ENCODE measurements at places on chromosomes 12 and 14.

- DNase-seq = no peak
Observed at GRCh38 chr12:10374624-10375018, 15.2 kb downstream of the KLRK1 start.

- no peak for DNase-seq
Observed at GRCh38 chr12:11763760-11764520, 114.5 kb downstream of the ETV6 start.

DNA sequence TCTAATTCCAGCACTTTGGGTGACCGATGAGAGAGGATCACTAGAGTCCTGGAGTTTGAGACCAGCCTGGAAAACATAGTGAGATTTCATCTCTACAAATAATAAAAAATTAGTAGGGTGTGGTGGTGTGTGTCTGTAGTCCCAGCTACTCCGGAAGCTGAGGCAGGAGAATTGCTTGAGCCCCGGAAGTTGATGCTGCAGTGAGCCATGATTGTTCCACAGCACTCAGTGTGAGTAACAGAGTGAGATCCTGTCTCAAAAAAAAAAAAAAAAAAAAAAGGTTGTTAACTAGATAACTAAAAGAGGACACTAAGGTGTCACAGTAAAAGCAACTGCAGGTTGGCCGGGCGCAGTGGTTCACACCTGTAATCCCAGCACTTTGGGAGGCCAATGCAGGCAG lies 121.3 kb upstream of the MAX start:
- no peak for DNase-seq

DNA sequence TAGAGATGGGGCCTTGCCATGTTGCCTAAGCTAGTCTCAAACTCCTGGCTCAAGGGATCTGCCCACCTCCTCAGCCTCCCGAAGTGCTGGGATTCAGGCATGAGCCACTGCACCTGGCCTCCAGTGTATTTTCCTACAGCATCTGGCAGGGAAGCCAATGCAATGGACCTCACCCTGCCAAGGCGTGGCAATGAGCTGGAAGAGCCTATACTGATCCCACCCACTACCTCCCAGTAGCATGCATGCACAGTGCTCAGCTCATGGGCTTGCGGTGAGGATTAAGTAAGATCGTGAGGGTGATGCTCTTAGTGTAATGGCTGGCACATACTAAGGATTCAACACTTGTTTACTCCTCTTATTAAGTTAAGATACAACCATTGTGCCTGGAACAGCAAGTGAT lies 69.7 kb downstream of the PHLDA1 start:
- no peak for DNase-seq

DNA sequence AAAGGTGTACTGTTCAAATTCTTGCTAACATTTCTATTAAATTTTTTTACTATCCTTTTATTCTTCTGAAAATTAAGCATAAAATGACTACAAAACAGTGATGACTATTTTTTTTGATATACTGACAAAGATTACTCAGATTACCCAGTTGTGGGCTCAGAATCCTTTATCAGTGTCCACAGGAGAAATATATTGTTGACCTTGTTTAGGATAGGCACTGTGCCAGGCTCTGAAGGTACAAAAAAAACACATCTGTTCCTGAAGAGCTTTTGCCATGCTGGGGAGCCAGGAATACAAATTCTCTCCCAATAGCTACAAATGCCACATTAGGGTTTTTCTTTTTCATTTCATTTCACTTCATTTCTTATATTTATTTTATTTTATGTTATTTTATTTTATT lies 26.9 kb upstream of the GCH1 start:
- DNase-seq = no peak

- DNase-seq = no peak
Observed at GRCh38 chr12:106288494-106289195, 13.9 kb upstream of the TCP11L2 start.

- DNase-seq = no peak
Observed at GRCh38 chr12:121538699-121539061, 42.1 kb downstream of the KDM2B start.

DNA sequence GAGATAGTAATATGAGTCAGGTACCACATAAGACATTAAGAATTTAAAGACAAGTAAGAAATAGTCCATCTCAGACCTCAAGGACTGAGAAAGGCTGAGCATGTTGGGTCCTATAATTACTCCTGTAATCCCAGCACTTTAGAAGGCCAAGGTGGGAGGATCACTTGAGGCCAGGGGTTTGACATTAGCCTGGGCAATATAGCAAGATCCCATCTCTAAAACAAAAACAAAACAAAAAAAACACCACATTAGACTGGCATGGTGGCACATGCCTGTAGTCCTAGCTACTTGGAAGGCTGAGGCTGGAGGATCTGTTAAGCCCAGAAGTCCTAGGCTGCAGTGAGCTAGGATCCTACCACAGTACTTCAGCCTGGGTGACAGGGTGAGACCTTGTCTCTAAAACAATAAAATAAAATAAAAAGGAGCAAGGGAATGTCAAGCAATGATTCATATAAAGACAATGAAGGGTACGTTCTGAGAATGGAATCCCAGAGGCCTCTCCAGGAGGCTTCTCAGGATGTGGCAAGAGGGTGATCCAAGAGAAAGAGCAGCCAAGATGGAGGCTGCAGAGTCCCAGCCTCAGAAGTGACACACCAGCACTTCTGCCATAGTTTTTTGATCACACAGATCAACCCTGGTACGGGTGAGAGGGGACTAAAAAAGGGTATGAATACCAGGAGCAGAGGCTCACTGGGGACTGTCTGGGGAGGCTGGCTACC lies 206.4 kb downstream of the CRADD start:
- no peak for DNase-seq

GRCh38 chr14:92917041-92917940 lies 5.7 kb upstream of the CHGA start:
- DNase-seq = no peak

- DNase-seq = no peak
Observed at GRCh38 chr14:56318393-56319115, 200.3 kb downstream of the PELI2 start.

DNA sequence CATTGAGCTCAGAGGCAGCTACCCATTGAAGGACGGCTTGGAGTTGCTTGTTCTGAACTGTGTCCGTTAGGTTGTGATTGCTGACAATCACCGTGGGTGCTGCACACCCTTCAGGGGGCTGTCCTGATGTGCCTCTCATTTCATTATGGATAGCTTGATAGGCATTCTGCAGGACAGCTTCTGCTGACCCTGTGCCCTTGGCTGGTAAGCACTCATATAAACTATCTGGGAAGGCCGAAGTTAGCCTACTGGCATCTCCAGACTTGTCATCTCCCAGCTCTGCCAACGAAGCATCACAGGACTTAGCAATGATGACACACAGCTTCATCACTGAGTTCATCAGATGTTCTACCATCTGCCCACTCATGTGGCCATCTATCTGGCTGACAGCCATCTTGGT lies 22.3 kb downstream of the AKAP3 start:
- DNase-seq = no peak

- DNase-seq = no peak
Observed at GRCh38 chr14:69620981-69621380, 9.6 kb downstream of the SUSD6 start.

GRCh38 chr12:108360487-108360886 lies 21.4 kb upstream of the CMKLR1 start:
- no peak for DNase-seq

DNA sequence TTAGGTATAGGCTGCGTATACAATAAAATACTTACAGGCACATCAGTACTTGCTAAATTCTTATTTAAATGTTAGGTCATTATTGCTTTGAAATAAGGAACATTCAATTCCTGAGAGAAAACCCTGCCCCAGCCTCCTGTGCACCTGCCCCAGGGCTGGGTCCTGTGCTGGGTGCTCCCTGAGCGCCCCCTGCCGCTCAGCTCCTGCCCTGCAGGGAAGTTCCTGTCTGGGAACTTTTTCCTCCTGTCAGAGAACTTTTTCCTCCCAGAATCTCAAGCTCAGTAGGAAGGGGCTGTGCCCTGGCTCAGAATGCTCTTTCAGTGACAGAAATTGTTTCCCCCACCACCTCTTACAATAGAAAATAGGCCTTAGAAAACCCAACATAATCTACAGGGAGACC lies 751.1 kb downstream of the TMEM121 start:
- no peak for DNase-seq

- no peak for DNase-seq
Observed at GRCh38 chr12:15209782-15210181, 11.4 kb downstream of the RERG start.

DNA sequence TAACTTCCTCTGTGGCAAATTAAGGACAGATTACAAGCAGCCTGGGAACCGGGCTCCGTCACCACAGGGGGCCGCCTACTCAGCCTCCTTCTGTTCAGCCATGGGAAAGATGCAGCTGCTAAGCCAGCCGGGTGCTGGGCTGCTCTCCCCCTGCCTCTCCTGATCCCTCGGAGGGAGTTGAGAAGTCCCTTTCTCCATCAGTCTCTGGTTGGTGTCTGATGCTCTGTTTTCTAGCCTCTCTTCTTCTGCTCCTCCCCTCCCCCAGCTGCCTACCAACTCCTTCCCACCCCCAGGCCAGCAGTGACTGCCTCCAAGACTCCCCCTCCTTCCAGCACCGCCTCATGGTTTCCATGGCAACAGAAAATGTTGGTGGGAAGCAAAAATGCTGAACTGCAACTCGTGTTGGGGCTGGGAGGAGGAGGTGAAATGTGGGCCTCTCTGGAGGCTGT lies 486.7 kb downstream of the APAF1 start:
- DNase-seq = no peak

- no peak for DNase-seq
Observed at GRCh38 chr14:81412779-81413178, 12.7 kb upstream of the STON2 start.

DNA sequence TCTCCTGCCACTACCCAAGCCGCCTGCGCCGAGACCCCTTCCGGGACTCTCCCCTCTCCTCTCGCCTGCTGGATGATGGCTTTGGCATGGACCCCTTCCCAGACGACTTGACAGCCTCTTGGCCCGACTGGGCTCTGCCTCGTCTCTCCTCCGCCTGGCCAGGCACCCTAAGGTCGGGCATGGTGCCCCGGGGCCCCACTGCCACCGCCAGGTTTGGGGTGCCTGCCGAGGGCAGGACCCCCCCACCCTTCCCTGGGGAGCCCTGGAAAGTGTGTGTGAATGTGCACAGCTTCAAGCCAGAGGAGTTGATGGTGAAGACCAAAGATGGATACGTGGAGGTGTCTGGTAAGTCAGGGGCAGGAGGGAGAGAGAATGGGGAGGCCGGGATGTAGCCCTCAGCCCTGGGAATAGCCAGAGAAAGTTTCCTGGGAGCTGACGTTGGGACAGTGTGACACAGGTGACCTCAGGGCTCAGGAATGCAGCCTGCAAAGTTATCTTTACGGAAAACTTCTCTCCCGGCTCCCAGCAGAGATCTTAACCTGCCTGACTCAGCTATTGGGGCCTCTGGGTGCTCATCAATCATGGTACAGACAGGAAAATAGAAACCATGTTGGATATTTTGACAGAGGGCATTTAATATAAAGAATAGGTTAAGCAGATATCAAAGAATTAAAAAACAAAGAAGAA lies 747 bp downstream of the HSPB8 start:
- no peak for DNase-seq

GRCh38 chr14:61372842-61373555 lies 51.6 kb downstream of the PRKCH start:
- no peak for DNase-seq

- DNase-seq = no peak
Observed at GRCh38 chr12:85476756-85477155, 196.7 kb downstream of the ALX1 start.

DNA sequence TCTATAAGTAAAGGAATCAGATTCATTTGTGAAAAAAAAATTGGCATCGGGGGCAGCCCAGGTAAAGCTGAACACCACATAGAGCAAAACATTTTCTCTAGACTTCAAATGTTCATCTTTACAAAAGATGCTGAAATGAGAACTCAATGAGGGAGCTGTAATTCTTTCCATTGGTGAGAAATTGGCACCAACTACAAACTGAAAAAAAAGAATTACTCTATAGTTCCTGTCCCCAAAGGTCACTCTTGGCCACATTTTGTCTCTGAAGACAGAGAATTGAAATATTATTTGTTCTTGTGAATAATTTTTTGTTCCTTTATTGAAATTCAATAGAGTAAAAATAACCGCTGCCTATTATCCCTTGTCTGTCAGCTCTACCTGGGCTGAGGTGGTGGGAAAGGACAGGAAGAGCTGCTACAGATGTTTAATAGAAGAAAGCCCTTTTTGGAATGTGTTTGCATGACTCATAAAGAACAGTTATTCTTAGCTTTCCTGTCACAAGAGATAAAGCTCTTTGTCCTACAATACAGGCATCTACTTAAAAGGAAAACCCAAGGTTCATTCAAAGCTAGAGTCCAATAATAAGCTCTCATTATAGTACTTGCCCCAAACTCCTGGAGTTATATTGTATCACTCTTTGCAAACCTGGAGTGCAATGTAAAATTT lies 380.1 kb upstream of the KITLG start:
- no peak for DNase-seq

- DNase-seq = no peak
Observed at GRCh38 chr12:131784909-131785762, 43.1 kb upstream of the MMP17 start.

DNA sequence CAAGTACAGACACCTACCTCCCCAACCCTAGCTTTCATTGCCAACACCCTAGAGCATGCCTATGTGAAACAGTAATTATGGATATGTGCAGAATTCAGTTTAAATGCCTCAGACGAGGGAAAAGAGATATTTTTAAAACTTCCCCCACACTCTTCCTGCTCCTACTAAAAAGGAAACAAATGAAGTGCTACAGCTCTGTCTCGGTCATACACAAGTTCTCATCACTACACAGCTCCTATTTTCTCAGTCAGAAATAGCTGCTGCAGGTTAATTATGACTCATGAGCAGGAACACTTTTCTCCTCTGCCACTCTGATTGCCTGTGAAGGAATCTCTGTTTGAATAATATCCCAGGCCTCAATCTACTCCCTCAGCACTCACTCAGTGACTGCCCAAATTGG lies 703.6 kb upstream of the FLRT2 start:
- no peak for DNase-seq

- DNase-seq = no peak
Observed at GRCh38 chr14:29608861-29609260, 318.8 kb downstream of the PRKD1 start.

GRCh38 chr14:34436960-34437728 lies 24.9 kb downstream of the SPTSSA start:
- DNase-seq = no peak

DNA sequence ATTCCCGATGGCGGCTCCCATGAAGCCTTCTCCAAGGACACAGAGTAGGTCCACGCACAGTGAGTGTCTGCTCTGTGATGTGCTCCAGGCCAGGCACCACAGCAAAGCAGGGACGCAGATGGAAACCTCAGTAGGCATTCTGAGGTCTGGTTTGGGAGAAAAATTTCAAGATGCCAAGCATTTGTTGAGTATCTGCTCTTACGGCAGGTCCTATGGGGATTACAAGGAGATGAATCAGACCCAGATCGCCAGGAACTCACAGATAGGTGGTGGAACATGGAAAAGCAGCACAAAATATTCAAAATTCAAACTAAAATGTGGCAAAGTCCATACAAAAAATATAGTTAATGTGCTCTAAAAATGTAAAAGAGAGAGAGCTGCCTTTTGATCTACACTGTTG lies 684.9 kb upstream of the TMEM132C start:
- DNase-seq = no peak

DNA sequence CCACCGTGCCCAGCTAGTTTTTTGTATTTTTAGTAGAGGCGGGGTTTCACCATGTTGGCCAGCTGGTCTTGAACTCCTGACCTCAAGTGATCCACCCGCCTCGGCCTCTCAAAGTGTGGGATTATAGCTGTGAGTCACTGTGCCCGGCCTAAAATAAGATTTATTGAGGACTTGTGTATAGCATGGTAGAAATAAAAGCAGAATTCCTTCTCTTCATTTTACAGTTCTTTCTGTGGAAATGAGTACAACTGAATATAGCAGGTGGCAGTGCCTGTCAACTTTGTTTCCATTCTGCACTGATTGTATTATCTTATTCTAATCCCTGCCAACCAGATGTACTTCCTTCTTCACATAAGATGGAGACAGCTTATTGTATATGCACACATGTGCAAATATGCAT lies 41.0 kb downstream of the DIP2B start:
- DNase-seq = no peak
